Bladder microvascular endothelial cell (primary cell): ENCODE measurements at places on chromosomes 7 and 10. TPM values are rescaled to one million over a fixed set of nuclear protein-coding genes. Genes with fewer than 3 reads are reported as not detected.

The TMEM140 gene
- 36.8 and 78.5 TPM in 2 replicates for total RNA-seq

The MPP7 gene
- total RNA-seq = 0.32 and 10.6 TPM in 2 replicates

The ADAP1 gene
- 1.1 and 4.3 TPM in 2 replicates for total RNA-seq

The CNPY1 gene
- total RNA-seq = not detected in 2 replicates

The JCAD gene
- total RNA-seq = 55.5 and 124 TPM in 2 replicates

The FAM171A1 gene
- 13.9 and 45.1 TPM in 2 replicates for total RNA-seq

The NEUROG3 gene
- not detected in 2 replicates for total RNA-seq

The MYH16 gene
- 0.13 and 0.16 TPM in 2 replicates for total RNA-seq

The DRGX gene
- not detected in 2 replicates for total RNA-seq

The TEX47 gene
- not detected in 2 replicates for total RNA-seq

The HECW1 gene
- not detected in 2 replicates for total RNA-seq

The GPR26 gene
- total RNA-seq = not detected in 2 replicates

The CPED1 gene
- total RNA-seq = 2.2 and 5.0 TPM in 2 replicates

The C10orf95 gene
- not detected in 2 replicates for total RNA-seq
